ENCODE measurements at places on chromosomes 11 and 22.
A peak's percentile ranks its signal among the peaks of the same experiment; 100 is the strongest.

DNA sequence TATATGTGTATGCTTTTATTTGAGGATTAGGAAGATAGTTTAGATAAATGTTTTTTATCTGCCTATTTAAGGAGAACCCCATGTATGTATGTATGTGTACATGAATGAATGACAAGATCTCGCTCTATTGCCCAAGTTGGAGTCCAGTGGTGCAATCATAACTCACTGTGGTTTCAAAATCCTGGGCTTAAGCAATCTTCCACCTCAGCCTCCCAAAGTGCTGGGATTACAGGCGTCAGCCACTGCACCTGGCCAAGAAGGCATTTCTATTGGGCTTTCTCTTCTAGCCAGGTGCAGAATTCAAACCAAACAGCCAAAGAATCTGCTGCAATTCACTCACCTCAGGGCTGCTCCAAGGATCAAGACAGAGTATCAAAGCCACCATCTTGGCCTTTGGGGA lies 25.5 kb upstream of the DGKZ start:
- no peak for DNase-seq

GRCh38 chr22:36999463-36999862 lies 19.8 kb downstream of the TST start:
- no peak for DNase-seq

- peak; percentile 39 for DNase-seq
Observed at GRCh38 chr22:36252754-36253522, at the start of gene APOL1. TSS of gene APOL1 (plus strand) at chr22:36253133. CDS start at chr22:36254956, 1,823 bp downstream.

DNA sequence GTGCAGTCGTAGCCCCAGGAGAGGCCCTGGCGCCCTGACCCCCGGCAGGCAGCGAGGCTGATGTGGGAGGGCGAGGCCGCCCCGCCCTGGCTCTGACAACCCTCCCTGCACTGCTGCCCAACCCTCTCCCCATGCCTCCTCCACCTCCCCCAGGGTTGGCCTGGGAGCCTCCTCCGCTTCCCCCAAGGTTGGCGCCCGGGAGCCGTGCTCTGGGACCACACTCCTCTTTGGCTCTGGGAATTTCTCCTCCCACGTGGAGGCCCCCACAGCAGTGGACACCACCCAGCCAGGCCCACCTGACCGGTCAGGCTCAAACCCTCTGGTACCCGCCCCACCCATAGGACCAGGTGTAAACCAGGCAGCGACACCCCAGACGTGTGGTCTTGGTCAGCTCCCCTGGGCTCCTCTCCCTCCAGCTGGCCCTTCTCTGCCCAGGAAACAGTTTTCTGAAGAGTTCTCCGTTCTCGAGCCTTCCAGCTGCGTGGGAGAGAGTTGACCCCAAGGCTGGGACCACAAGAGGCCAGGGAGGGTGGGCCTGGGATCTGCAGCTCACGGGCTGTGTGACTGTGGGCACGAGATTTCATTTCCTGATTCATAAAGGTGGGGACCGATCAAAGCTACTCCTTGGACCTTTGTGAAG lies 39.5 kb upstream of the BRSK2 start:
- DNase-seq, result no peak

- DNase-seq, result no peak
Observed at GRCh38 chr22:22772396-22772795, 115.2 kb upstream of the IGLL5 start.

GRCh38 chr11:76626921-76627401 lies 43.6 kb downstream of the LRRC32 start:
- DNase-seq, result no peak

DNA sequence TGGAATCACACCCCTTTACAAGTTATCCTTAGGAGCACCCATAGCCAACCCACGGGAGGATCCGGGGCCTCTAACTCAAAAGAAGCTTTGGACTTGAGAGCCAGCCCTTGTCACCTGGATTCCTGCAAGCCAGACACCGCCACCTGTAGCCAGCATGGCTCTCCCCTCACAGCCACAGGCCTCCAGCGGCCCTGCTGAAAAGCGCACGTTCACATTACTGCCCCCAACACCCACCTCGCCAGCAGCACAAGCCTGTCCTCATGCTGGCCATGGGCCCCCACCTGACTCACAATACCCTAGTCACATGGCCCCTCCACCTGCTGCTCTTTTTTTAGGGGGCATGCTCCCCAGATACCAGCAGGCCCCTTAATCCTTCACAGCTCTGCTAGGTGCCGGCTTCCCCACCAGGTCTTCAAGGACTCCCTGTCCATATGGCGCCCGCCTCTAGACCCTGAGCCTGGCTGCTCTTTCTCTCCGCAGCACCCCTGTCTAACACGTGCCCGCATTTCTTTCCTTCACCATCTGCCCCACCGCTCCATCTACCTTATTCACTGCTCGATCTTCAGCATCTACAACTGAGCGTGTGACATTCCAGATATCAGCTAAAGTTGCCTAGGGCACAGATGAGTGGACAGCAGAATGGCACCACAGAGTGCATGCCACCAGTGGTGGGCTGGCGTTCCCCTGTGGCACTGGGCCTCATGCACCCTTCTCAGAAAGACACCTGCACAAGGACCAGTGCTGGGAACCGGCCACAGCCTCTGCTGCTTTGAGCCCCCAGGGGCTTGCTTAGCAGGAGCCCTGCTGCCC lies 6.6 kb downstream of the CARS1 start:
- no peak for DNase-seq

DNA sequence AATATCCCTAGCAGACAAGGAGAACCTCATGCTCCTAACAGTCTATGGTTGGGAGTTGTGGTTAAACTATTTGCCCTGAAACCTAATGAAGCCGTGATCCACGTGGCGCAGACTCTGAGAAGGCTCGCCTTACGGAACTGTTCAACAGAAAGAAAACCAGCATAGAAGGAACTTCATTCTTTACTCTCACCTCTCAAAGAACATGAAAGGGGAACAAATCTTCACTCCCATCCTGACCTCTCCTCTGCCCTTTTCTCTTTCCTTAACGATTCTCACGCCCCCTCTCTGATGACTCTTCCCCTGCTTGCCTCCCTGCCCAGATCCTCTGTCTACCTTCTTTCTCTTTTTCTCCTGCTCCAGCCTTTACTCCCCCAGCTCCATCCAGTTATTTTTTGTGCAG lies 54.2 kb downstream of the IRAG1 start:
- no peak for DNase-seq

DNA sequence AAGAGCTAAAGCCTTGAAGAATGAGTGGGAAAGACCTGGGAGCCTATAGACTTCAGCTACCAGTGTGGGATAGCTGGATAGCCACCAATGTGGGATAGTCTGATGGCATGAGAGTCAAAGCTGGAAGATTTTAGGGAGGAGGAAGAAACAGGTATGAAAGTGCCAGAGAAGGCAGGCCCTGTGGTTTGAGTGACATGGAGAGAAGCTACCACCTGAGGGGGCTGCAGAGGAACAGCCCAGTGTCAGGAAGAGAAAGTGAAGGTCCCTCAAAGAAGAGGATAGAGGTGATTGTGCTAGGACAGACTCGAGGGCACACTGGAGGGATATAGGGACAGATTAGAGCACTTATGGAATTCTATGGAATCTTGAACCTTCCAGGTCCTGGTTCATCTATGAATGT lies 23.1 kb upstream of the PAX6 start:
- no peak for DNase-seq

DNA sequence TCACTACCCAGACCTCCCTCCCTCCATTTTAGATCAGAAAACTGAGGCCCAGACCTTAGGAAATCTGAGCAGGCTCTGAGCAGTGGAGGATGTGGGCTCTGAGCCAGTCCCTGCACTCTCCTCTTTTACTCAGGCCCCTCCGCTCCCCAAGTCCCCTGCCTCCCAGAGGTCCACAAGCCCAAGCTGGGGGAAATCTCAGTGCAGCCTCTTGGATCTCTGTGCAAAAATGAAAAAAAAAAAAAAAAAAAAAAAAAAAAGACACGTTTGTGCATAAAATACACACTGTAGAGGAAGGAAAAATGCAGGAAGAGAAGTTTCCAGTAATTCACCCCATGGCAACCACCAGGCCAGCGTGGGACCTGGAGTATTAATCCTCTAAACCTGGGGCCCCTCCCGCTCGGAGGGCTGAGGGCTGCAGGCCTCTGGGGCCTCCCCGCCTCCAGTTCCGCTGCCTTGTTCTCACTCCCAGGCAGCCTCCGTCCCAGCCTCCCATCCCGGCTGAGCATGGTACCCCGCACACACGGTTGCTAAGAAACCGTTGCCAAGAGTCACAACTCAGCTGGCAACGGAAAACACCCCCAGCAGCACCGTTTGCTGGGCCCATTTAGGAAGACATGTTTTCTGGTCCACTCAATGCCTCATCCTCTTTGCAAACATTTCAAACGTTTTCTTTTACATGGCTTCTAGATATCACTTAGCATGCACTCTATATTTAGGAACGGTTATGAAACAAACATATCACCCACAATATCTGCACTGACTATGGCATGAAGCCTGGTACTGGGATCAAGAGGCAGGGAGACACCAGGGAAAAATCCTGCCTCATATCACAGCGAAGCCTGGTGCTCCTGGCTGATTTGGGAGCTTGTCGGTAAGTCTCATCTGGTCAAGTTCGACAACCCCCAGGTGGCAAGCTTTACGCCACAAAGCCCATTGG lies 227.5 kb downstream of the CTTN start:
- no peak for DNase-seq

All from thyroid gland (tissue), 4 donors.